Right hindlimb (tissue), 1 donor: ENCODE measurements at places on chromosomes 2 and 18.

DNA sequence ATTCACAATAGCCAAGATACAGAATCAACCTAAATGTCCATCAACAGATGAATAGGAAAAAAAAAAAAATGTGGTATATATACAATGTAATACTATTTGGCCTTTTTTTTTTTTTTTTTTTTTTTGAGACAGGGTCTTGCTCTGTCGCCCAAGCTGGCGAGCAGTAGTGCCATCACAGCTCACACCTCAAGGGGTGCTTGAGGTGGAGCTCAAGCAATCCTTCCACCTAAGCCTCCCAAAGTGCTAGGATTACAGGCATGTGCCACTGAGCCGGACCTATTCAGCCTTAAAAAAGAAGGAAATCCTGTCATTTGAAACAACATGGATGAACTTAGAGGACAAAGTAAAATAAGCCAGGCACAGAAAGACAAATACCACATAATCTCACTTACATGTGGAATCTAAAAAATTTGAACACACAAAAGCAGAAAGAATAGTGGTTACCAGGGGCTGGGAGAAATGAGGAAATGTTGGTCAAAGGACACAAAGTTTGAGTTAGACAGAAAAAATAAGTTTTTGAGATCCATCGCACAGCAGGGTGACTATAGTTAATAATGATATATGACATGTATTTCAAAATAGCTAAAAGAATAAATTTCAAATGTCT is 26.0 kb downstream of the TLK1 start:
- DNase-seq = no peak

DNA sequence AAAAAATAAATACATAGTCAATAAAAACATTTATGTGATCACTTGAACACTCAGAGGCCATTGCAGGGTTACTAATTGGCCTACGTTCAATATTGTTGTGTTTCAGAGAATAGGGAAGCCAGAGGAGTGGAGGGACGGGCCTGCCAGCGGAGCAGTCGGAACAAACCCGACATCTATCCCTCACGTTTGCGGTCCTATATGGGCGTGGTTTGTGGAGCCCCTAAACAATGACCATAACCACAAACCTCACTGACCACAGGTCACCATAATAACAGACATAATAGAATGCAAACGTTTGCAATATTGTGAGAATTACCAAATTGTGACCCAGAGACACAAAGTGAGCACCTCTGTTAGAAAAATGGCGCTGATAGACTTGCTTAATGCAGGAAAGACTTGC is 19.5 kb upstream of the ZNF516 start:
- DNase-seq = no peak

DNA sequence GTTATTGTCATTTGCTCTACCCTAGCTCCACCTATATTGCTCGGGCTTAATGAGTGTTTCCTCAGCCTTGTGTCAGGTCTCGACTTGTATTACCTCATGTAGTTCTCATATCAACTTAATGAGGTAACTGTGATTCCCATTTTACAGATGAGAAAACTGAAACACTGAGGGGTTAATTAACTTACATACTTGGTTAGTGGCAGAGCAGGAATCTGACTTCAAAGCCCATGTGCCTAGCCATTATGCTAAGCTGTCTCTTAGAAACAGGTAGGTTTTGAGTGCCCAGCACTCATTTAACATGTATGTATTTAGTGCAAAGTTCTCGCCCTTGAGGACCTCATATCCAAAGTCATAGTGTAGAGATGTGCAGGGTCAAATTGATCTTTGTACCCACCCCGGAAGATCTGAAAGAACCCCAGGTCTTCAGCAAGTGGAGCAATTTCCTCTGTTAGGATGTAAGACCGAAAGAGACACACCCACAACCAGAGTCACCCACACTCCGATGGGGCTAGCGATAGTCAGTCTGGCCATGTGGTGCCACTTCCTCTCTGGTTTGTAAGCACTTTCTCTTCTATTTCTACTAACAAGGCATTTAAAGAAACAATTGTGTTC is 121.0 kb upstream of the SLC39A10 start:
- DNase-seq = no peak

GRCh38 chr2:195390686-195391321 is 266.2 kb upstream of the SLC39A10 start:
- DNase-seq = no peak

GRCh38 chr18:8988260-8988871 is 114.1 kb upstream of the NDUFV2 start:
- DNase-seq = peak; percentile 62

- peak; percentile 81 for DNase-seq
These were observed 8.7 kb upstream of the KIAA2012 start for GRCh38 chr2:202064171-202064880.

DNA sequence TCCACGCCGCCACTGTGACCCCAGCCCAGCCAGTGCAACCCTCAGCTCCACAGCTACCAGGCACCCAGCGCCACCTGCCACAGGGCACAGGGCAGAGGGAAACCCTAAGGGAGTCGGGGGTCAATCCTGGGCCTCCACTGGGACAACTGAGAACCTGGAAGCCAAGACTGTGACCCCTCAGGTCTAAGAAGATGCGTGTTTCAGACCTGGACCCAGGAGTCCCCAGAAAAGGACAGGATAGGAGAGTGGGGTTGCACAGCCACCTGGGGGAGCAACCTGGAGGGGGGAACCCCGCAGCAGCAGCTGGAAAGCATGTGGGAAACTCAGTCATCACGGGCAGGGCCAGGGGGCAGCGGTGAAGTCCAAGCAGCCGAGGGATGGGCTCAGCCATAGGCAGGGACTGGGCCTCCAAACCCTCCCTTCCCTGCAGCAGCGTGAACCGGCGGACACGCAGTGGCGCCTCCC is 4.1 kb downstream of the ESPNL start:
- DNase-seq = no peak

DNA sequence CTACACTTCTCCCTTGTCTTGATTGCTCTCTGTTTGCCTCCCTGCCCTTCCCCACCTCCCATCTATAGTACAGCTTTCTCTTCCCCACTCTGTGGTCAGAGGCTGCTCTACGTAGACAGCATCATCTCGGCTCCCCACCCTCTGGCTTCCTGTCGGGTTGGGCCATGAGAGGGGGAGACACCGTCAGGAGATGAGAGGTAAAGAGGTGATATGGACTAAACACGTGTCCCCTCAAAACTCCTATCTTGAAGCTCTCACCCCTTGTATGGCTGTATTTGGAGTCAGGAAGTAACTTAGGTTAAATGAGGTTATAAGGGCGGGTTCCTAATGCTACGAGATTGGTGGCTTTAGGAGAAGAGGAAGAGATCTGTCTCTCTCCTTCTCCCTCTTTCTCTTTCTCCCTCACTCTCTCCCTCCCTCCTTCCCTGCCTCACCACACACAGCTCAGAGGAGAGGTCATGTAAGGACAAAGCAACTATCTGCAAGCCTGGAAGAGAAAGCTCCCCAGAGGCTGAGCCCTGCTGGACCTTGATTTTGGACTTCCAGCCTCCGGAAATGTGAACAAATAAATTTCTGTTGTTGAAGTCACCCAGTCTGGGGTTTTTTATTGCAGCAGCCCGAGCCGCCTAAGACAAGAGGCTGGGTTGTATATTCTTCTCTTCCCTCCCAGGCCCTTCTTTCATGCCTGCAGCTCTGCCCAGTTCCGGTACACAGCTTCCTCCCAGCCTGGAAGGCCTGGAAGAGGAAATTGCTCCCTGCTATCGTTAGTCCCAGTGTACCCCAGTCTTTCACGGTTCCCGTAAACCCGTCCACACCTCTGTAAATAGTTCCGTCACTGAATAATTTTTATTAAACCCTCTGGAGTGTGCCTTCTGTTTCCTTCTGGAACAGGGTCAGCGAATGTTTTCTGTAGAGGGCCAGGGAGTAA is 138.0 kb downstream of the AKAIN1 start:
- no peak for DNase-seq

DNA sequence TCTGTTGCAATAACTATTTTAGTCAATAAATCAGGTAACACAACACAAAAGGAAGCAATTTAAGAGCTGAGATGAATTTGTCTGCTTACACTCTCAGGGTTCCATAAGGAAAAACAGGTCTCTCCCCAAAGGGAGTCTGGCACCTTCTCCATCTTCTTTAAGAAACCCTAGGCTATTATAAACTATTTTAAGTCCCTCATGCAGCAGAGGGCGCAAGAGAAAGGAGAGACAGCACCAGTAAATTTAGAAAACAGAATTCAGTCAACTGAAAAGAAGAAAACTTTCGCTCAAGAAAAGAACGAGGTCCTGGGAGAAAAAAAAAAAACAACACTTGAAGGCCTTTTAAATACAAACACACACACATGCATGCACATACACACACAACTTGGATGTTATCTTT is 19.1 kb downstream of the SULT1C4 start:
- DNase-seq = no peak
